ENCODE measurements at places on chromosomes 1 and 21.

GRCh38 chr1:181646710-181647109, 163.4 kb downstream of the CACNA1E start:
- DNase-seq = no peak

DNA sequence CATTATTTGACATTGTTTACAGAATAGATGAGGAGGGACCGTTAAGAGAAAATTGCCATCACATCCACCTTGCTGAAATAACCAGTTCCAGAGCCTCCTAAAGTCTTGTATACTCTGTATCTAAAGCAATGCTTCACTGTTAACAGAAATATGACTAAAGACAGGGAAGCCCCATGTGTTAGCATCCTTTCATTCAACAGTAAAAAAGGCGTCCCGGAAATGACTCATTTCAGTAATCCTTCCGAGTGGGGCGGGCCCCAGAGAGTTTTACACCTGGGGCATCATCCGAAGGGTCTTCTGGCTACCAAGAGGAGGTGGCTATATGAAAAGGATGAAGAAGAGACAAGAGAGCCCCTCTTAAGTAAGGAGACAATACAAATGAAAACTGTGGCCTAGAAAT, 227.2 kb downstream of the SLC45A1 start:
- no peak for DNase-seq

DNA sequence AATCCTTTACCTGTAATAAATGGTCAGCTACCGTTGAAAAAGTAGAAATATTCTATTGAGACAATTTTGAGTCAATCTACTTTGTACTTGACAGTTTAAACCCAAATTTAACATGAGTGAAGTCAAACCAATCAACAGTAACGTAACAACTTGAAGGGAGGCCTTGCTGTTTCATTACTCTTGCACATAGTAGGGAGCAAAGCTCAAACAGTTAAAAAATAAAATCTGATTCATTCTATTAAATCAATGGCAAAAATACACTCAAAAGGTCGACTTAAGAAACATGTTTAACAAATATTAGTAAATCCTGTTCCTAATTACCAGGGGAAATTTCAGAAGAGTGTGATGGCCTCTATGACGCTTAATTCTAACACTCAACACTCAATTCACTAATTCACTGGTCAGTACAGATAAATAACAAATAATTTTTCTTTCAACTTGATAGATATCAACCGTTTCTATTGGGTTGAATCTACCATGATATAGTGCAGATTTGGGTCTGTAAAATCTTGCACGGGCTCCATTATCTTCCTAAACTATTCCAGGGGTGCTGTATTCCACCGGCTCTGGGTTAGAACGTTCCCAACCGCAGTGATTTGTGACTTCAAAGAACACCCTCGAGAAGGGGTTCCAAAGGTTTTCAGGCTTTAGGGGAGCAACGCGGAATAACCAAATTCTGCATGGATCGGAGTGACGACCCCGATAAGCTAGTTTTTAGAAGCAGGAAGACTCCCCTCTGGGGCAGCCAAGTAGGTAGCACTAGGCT, 1.4 kb downstream of the TARBP1 start:
- no peak for DNase-seq

DNA sequence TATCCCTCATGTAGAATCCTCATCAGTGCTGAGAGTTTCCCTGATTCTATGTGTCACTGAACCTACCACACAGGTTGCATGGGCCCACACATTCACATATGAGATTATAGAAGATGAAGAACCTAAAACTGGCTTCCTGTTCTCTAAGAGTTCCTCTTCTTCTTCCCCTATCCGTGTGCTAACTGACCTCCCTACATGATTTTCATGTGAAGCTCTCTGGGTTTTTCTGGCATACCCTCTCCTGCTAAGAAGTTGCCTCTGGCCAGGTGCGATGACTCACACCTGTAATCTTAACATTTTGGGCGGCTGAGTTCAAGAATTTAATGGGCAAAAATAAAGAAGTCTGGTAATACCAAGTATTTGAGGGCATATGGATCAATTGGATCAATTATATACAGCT, 5.5 kb upstream of the CD244 start:
- no peak for DNase-seq

- DNase-seq = peak; percentile 35
Measured at GRCh38 chr1:91712981-91713841, 172.7 kb downstream of the TGFBR3 start.

- peak; percentile 41 for DNase-seq
Measured at GRCh38 chr1:42952303-42953001, 6.2 kb downstream of the SLC2A1 start.

GRCh38 chr1:172241540-172241939, 178.9 kb upstream of the C1orf105 start:
- no peak for DNase-seq

DNA sequence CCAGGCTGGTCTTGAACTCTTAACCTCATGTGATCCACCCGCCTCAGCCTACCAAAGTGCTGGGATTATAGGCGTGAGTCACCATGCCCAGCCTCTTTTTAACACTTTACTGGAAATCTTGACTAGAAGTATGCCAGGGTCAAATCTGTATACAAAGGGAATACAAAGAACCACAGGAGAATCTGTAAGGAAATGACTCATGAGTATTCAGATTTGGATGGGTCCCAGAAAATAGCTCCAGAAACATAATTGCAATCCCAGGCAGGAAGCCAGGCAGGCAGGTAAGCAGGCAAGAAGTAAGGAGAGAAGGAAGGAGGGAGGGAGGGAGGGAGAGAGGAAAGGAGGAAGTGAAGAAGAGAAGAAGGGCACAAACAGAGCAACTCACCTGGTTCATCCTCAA, 22.8 kb upstream of the TIAM1 start:
- DNase-seq = no peak

DNA sequence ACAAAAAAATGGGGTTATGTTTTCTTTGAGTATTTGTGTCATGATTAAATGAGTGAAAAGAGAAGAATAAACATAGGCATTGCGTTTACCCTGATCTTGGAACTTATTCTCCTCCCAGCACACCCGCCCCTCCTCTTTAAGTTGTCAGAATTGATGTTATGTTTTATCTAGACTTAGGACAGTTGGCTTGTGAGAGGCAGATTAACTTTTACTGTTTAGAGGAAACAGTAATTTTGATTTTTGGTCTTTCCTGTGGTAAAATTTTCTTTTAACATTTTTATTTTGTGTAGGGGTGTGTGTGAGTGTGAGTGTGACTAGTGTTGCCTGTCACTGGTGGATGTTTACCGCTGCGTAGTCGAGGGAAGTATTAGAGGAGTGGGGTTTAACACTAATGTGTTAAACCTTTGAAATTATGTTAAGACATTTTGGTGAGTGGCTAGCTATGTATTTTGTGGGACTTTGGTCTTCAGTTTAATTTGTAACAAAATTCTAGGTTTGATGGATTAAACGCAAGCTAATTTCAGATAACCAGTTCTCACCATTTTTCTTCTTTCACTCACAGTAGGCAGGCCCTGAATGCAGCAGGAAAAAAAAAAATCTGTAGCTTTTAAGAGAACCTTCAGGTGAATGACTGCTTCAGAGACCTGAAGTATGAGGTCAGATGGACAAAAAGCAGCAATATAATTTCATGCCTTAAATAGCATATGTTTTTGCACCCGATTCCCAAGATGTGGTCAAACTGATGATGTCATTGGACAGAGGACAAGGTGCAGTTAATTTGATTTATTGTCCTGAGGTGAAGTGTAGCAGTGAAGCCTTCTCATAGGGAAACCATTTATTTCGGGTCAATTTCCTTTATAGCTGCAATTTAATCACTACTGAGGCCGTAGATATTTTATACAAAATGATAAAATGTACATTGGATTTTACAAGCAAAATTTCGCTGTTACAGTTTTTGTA, 2.7 kb downstream of the POU2F1 start:
- no peak for DNase-seq

All from activated gamma-delta T cell treated with Interleukin-2 at 50 U/mL for 16 hours (primary cell).